ENCODE measurements at places on chromosomes 5 and 9.
A peak's percentile ranks its signal among the peaks of the same experiment; 100 is the strongest.

DNA sequence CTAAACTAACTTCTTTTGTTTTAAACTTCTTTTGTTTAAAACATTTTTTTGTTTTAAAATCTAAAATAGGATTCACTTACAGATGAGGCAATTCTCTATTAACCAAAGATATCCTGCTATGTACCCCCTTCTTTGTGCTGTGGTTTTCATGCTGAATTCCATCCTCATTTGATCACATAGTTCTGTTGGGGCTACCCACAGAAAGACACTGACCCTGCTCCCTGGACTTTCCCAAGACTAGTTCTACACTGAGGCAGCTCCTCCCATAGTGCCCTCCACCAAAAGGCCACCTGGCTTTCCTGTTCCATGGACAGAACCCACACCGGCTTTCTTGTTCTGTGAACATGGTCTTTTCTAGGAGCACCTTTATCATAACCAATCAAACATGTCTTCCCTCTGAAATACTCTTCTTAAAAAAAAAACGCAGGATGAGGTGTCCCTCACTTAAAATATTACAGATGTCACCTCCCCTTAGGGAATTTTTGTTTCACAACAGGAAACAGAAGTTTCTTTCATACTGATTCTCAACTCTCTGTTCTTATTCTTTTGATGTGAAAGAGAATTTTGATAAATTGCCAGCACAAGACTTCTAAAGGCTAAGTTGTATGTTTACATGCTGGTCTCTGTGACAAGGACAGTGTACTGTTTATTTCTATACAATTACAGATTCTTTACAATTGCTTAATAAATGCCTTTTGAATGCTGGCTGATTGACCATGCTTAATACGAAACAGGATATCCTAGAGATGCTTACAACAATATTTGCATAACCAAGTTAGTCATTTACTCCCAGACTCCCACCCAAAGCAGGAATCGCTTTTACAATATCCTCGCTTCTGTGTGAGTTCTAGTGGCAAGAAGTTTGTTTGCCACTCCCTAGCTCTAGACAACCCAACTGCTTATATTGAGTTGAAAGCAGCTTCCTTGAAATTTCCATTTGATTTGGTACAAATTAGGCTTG, 300.4 kb downstream of the DTWD2 start:
- DNase-seq = no peak

GRCh38 chr9:95508968-95509850, 7.6 kb downstream of the PTCH1 start:
- DNase-seq = peak; percentile 76

DNA sequence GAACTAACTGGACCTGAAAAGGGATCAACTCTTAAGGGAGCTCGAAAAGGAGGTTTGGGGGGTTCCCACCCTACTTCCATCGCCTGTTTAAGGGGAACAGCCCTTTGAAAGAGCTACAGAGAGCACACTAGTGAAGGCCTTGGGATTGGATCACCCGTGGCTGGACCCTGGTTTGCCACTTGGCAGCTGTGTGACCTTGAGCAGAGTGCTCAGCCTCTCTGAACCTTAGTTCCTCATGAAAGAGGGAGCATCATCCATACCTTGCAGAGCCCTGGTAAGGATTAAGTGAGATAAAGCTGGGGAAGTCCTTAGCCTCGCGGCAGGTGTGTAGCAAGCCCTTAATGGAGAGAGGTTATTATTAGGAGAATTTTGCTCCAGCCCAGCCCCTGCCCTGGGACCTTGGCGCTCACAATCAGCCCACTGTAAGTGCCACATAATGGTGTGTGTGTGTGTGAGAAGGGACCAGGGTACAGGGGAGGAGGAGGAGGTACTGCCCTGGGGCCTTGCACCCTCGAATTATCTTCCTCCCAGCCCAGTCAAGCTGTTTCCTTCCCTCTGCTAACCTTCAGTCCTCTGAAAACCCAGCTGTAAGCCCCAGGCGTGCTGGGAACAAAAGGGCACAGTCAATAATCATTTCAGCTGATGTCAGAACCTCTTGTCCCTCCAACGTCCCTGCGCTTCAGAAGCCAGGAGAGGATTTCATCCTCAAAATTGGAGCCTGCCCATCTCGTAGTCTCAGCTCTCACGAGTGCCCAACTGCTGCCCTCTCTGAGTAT, 42.9 kb downstream of the FOXI1 start:
- DNase-seq = no peak

DNA sequence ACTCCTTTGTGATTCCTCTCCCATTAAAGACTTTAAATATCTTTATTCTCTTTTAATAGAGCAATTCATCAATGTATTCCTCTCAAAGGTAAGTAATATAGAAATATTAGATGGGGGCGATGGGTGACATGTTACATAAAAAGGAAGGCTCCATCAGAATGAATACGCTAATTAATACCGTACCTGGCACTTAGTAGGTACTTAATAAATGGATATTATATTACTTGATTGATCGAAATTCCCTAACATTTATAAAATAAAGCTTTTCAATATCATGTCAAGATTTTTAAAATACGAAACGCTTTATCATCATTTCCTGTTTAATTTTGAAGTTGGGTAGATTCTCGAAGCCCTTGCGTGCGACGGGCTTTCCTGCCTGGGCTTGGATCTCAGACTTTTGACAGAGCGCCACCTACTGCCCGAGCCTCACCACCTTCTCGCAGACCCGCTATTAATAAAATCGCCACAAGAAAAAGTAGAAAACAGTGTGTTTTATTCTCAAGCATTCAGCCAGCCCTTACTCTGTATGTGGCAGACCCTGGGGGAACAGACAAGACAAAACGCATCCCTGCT, 99.4 kb downstream of the C5orf15 start:
- peak; percentile 37 for DNase-seq

DNA sequence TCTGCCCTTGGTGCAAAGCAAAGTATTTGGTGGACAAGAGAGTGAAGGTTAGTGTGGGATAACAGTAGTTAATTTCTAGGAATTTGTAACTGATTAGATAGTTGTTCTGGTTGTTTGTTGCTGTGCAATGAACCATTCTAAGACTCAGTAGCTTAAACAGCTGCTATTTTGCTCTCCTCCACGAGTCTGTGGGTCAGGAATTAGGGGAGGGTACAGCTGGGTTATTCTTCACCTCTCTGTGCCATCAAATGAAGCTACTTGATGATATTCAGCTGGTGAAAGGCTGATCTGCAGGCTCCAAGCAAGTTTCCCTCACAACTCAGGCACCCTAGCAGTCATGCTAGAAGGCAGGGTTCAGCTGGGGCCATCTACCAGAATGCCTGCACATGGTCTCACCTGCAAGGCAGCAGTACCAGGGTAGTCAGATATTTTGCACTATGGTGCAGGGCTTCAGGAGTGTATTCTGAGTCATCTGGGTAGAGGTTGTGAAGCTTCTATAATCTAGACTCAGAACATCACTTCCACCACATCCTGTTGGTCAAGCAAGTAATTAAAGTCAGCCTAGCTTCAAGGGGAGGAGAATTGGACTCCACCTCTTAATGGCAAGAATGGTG, 159.5 kb upstream of the SLC28A3 start:
- DNase-seq = no peak

- no peak for DNase-seq
Measured at GRCh38 chr5:57185313-57185712, 11.5 kb downstream of the GPBP1 start.

DNA sequence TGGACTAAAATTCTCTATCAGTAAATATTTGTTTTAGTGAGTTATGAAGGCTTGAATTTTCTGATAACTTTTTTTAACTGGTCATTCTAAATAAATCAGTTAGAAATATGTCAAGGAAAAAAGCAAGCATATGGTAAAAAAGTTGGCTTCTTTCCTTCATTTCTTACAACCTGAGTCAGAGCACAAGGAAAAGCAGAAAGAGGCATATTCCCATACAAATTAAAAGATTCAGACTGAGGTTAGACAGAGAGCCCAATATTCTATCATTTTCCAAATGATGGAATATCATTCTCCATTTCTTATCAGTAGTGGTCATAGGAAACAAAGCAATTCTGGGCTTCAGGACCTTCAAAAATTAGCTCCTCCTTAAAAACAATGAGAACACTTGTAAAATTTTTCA, 732.1 kb downstream of the MAT2B start:
- no peak for DNase-seq

DNA sequence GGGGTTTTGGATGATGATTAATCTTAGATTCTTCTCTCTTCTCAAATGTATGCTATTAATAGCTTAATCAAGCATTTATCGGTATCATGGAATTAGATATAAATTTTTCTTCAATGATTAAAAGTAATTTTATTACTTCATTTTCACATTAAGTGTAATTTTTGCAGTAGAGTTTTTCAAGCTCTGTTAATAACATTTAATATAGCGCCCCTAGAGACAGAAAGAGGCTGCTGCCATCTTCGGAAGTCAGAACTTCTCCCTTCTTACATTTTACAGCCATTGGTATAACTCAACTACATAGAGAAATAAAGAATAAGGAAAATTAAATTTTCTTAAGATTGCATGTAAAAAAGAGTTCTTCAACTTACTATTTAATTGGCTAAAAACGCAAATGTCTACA, 540.3 kb downstream of the GABRG2 start:
- no peak for DNase-seq

DNA sequence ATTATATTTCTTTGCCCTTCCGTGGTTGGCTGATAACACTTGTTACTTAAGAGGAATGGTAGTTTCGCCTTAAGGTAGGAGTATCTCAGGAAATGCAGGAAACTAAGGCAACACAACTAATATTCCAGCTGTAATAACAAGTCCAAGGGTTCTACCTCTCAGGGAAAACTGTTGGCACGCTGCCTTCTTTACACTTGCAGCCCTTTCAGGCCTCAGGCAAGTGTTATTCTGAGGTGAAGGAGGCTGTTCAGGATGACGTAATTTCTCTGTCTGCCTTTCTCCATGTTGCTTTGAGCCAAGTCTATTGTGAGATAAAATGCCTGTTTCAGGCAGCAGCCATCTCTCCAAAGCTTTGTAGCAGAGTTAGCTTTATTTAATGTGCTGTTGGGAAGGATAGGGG, 38.0 kb downstream of the VCAN start:
- peak; percentile 27 for DNase-seq

DNA sequence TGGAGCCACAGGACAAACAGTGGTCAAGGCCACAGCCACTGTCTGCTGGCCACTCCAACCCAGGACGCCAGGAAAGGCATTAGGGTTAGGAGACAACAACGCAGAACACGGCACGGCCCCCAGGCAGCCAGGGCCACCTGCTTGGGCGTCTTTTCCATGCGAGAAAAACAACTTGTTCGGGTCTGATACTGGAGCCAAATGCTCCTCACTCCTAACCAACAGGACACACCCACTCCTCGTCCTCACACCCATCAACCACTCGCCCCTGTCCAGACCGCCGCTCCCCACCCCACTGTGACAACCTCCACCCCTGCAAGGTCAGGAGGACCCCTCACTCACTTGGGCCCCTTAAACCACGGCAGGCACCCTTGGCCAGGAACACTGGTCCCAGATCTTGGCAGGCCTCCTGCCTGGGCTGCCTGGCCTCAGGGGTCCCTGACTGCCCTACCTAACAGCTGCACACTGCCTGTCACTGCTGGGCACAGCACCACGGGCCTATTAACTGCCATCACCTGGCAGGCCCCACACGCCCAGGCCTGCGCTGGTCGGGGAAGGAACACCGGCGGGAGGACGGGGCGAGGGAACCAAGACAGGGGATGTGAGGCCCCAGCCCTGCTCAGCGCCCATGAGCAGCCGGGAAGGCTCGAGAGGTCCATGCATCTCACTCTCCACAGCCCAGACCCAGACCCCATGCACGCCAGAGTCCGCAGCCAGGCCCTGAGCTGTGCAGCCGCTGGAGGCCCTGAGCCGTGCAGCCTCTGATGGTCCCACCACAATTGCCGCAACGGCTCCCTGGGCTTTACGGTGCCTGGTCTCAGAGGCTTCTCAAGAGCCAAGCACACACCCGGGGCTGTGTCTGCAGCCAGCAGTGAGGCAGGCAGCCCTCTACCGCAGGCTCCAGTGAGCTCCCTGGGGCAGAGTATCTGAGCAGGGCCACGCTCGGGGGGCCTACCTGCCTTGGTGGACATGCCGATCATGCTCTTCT, 13.8 kb downstream of the CLPTM1L start:
- DNase-seq = no peak

GRCh38 chr5:57103317-57103907, 70.4 kb upstream of the GPBP1 start:
- no peak for DNase-seq

DNA sequence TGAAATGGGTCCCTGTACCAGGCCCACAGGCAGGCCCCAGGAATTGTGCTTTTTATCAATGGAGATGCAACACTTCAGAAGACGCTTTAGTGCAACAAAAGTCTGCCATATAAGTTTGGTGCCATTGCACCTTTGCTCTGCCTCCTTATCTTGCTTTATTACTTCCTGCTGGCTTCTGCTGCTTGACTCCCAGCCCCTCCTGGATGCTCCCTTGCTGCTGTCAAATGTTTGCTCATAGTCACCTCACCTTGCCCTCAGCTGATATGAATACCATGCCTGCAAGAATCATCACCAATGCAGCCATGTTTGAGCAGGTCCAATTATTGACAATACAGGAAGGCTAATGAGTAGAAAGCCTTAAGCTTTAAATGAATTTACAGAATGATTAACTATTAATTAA, 25.4 kb downstream of the MEGF10 start:
- no peak for DNase-seq

DNA sequence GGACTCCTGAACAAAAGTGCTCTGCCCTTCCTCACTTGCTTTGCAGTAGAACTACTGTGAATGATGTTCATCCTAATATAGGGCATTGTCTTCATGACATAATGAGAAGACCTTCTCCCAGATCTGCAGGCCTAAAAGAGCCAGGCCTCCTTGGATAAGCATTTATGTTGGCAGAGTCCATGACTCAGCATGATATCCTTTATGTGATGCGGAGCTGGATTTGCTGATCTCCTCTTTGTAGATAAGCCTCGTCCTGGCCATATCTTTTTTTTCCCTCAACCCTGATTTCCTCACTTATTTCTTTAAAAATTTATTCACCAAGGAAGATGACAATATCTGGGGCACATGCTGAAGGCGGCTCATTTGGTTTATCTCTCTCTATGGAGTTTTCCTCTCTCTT, 62.4 kb upstream of the TAS2R1 start:
- DNase-seq = no peak

DNA sequence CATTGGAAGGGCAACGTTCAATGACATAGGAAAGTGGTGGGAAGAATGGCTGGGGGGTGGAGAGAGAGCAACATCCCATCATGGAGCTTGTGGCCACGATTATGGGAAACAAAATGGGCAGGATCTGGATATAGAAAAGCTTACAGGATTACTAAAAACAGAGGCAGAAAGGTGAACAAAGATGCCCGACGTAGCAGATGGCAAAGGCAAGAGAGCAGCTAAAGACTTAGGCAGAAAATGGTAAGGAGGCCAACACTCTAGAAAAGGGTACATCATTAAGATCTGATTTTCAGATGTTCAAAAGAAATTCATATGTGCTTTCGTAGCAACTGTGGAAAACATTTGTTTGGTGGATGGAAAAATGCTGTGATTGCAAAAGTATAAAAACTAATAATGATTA, 102.5 kb downstream of the OTULIN start:
- DNase-seq = no peak

DNA sequence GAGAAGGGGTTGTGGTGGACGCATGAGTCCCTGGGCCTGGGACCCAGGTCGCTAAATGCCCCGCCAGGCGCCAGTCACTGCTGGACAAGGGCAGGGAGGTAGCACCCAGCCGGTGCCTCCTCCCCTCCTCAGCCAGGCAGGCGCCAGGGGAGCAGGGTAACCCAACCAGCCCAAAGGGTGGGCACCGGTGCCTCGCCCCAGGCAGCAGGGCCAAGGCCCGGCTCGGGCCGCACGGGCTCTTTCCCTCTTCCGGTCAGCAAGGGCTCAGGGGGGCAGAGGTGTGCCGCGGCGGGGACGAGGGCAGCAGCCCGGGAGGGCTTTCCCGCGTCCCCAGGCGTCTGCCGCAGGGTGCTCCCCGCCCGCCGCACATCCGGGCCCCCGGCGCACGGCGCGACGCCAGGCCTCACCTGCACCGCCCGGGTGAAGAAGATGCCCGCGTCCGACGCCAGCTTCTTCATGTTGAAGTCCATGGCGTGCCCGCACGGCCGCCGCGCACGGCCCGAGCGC, 393 bp downstream of the SH3GLB2 start:
- DNase-seq = peak; percentile 28

Measured in RCC 7860 (cell line).